ENCODE measurements at places on chromosomes 16 and 17.
A peak's percentile ranks its signal among the peaks of the same experiment; 100 is the strongest.

- no peak for DNase-seq
Measured at GRCh38 chr16:73735018-73735417, 561.6 kb upstream of the PSMD7 start.

DNA sequence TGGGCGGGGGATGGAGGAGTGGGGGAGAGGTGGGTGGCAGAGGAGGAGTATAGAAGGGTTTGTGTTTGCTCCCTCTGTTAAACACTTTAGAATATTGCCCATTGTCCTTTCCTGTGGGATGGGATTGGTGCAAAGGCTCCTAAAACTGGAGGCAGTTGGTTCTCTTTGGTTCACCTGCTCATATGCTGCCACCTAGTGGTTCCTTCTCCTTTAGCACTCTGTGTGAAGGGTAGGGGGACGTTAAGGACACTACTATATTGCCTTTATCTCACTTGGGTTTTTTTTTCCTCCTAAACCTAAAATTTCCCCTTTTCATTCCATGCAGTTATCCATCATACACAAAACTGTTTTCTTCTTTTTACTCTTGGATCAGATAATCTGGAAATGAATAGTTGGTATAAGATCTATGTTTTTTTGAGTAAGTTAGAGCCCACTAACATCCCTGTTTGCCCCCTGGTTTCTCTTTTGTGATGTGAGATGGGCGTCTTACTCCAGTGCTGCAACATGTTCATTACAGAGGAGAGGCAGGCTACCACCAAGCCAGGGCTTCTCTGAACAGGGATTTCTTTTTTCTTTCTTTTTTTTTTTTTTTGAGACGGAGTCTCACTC lies 23.8 kb downstream of the SNX11 start:
- DNase-seq: peak; percentile 75

- no peak for DNase-seq
Measured at GRCh38 chr17:35051183-35051578, 12.3 kb downstream of the RFFL start.

DNA sequence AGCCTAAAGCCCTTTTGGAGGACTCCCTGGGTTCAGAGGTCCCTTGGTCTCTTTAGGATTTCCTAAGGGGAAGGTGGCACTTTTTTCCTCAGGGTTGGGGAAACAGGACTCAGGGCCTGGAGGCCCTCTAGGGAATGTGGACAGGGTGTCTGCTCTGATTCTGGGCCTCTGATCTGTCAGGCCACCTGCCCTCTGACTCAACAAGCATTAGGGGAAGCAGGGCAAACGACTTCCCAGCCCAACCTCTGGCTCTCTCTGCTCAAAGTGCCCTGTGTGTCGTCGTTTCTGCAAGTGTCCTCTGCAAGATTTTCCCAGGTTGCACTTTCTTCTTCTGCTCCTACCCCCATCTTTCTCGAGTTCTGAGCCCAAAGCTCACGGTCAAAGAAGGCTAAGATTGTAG lies 6.6 kb upstream of the IGFBP4 start:
- DNase-seq: no peak

GRCh38 chr16:57284952-57285363 lies 486 bp upstream of the PLLP start:
- no peak for DNase-seq

DNA sequence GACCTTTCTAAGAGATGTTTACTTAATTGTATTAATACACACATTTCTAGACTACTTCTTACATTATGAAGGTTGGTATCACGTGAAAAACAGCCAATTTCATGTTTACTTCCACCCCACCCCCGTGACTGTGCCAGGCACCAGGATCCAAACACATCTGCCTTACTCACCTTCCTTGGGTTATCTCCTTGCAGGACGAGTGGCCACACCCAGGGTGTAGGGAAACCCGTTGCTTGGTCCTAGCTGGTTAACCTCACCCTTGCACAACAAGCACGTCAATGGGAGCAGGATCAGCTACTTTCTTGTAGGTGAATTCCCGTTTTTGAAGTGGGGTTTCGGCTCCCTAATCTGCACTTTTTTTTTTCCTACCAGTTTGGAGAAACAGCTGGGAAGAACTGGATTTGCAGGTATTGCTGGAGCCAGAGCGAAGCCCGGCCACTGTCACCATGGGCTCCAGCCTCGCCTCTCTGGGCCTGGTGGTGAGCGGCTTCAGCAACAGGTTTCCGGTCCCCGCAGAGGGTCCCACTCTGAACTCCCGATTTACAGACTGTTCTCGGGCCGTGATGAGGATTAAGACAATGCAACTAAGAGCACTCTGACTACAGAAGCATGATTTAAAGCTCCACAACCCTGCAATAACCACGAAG lies 2.1 kb upstream of the UBB start:
- DNase-seq: no peak
